ENCODE measurements at places on chromosomes 16 and 17.

DNA sequence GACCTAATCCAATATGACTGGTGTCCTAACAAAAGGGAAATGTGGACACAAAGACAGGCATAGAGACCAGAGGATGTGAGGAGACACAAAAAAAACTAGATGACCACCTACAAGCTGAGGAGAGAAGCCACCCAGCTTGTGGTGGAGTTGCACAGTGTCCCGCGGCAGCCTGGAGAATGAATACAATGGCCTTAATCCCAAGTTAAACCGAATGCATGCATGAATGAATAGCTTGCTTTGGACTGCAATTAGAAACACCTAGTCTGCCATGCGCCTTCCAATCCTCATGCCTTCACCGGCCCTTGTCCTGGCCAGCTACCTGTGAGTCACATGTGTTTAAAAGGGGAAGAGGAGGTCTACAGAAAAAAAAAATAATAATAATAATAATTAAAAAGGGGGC is 72.0 kb downstream of the CNGB1 start:
- no peak for DNase-seq

- peak; percentile 57 for DNase-seq
Measured at GRCh38 chr17:78130437-78131101, at the start of gene TMC8. Gene TMC8 (plus strand): TSS chr17:78130771. CDS start chr17:78131589, 818 bp downstream.

DNA sequence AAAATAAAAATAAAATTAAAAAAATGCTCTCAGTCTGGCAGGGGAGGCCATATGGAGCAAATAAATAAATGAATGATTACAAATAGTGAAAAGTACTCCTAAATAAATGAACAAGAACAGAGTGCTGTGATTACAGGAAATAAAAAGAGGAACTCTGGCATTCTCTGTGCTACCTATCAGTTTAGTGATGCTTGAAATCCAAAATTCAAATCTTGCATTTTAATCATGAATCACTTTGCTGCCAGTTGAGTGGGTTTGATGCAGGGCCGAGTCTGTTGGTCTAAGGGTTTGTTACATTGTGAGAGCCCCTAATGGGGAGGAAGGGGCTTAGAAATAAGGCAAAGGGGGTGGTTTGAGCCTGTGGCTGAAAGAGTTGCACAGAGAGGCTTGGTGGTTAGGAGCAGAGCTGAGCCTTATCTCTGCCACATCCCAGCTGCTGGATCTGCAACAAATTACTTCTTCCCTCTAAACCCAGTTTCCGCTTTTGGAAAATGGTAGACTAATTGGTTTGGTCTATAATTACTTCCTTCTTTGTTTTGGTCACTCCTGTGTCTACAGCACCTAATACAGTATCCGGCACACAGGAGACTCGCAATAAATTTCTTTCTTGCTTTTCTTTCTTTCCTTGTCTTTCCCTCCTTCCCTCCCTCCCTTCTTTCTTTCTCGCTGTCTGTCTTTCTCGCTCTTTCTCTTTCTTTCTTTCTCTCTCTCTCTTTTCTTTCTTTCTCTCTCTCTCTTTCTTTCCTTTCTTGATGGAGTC is 6.3 kb upstream of the ABCC1 start:
- peak; percentile 33 for DNase-seq

DNA sequence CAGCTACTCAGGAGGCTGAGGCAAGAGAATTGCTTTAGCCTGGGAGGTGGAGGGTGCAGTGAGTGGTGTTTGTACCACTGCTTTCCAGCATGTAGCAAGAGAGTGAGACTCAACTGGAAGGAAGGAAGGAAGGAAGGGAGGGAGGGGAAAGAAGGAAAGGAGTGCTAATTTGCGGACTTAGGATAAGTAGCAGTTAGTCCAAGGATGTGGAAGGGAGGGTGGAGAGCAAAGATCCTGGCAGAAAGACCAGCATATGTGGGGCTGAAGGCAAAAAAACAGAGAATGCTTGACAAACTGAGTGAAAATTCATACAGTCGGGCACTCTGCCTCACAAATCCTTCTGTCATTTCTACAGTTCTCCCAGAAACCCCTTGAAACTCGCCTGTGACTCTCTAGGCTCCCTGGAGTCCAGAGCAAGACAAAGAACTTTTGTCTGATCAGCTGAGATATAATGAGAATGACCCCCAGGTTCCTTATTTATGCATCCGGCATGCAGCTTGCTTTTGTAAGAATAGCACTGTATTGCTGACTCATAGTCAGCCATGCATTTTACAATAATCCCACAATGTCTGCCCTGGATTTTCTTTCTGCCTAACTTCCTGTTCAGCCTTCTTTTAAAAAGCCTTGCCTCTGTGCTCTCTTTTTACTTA is 31.5 kb downstream of the CDK5RAP3 start:
- DNase-seq = peak; percentile 96

GRCh38 chr17:3982113-3982512 is 17.9 kb upstream of the ATP2A3 start:
- DNase-seq = no peak

DNA sequence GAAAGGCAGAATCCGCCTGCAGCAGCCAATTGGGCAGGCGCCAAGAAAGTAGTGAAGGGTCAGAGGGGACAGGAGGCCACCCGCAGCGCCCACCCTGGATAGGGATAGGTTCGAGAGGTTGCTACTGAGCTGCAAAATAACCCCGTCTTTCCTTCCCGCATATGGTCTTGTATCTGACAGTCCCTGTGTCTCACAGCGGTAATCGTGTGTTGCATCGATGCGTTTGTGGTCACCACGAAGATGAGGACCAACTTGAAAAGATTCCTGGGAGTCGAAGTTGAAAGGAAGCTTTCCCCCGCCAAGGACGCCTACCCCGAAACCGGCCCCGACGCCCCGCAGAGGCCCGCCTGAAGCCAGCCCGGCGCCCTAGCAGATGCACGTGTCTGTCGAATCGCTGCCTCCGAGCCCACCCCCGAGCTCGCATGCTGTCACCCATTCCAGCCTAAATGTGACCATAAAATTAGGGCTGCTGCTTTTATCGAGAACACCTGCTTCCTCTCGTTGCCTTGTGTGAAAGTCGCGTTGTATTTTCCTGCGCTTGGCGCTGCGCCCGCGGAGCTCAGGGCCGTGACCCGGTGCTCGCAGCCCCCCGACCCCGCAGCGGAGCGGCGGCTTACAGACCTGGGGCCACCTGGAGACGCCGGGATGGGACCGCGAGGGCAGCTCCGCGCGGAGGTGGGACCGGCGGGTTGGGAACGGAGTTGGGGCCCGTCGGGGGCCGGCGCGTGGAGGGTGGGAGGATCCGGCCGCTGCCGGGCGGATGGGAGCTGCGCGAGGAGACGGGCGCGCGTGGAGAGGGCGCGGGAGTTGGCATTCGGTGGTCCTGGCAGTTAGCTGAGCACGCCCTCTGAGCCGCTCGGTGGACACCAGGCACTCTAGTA is at the start of gene CMTM2:
Gene CMTM2 (plus strand): TSS at position 813 of the 881 bp plus-strand sequence. CDS start 145 bp downstream, outside the sequence.
- DNase-seq = no peak

- DNase-seq = no peak
Measured at GRCh38 chr16:78198288-78198687, 98.8 kb downstream of the WWOX start.

GRCh38 chr17:80774643-80775281 is 216.9 kb upstream of the CHMP6 start:
- DNase-seq = no peak

GRCh38 chr16:55017321-55017720 is 86.7 kb downstream of the IRX5 start:
- no peak for DNase-seq

- peak; percentile 21 for DNase-seq
Measured at GRCh38 chr17:49361129-49361901, 735 bp downstream of the ZNF652 start.

- no peak for DNase-seq
Measured at GRCh38 chr17:64245218-64246145, 17.6 kb downstream of the TEX2 start.

- DNase-seq = peak; percentile 50
Measured at GRCh38 chr16:85612191-85612800, 826 bp upstream of the GSE1 start.

DNA sequence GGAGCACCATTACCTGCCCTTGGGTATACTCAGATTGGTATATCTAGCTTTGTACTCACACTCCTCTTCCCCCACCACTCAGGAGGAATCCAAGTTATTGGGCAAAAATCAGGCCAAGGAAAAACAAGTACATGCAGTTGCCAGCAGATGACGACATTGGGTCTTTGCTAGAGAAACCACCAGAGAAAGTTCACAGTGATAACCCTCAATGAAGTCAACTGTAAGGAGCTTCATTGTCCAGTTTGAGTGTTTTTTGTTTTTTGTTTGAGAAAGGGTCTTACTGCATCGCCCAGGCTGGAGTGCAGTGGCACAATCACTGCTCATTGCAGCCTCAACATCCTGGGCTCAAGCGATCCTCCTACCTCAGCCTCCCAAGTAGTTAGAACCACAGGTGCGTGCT is 34.6 kb upstream of the TOX3 start:
- DNase-seq = no peak

GRCh38 chr17:48878920-48879898 is 13.4 kb upstream of the ATP5MC1 start:
- peak; percentile 65 for DNase-seq

DNA sequence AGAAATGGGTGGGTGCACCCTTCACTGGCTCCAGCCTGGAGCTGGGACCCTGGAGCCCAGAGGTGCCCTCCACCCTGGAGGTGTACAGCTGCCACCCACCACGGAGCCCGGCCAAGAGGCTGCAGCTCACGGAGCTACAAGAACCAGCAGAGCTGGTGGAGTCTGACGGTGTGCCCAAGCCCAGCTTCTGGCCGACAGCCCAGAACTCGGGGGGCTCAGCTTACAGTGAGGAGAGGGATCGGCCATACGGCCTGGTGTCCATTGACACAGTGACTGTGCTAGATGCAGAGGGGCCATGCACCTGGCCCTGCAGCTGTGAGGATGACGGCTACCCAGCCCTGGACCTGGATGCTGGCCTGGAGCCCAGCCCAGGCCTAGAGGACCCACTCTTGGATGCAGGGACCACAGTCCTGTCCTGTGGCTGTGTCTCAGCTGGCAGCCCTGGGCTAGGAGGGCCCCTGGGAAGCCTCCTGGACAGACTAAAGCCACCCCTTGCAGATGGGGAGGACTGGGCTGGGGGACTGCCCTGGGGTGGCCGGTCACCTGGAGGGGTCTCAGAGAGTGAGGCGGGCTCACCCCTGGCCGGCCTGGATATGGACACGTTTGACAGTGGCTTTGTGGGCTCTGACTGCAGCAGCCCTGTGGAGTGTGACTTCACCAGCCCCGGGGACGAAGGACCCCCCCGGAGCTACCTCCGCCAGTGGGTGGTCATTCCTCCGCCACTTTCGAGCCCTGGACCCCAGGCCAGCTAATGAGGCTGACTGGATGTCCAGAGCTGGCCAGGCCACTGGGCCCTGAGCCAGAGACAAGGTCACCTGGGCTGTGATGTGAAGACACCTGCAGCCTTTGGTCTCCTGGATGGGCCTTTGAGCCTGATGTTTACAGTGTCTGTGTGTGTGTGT is 46.8 kb downstream of the IL21R start:
- DNase-seq = no peak

- no peak for DNase-seq
Measured at GRCh38 chr16:69830534-69831211, 68.5 kb downstream of the WWP2 start.

DNA sequence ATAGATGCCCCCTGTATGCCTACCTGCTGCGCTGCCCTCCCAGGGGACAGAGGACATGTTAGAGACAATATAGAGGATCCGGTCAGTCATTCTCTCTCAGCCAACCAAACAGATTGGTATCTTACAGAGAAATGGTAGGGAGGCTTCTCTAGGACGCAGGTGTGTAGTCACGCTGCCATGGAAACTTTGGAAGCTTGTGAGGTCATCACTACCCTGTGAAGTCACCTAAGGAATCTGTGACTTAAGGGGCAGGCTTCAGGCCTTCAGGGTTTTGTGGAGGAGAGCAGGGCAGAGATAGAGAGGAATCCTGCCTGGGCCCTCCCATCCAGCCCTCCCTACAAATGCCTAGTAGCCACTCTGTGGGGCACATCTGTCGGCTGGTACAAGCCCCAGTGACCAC is at the start of gene DPEP2NB:
Gene DPEP2NB (minus strand): TSS at position 231 of the 400 bp plus-strand sequence. CDS start 141 bp downstream, at position 90.
- DNase-seq = no peak

DNA sequence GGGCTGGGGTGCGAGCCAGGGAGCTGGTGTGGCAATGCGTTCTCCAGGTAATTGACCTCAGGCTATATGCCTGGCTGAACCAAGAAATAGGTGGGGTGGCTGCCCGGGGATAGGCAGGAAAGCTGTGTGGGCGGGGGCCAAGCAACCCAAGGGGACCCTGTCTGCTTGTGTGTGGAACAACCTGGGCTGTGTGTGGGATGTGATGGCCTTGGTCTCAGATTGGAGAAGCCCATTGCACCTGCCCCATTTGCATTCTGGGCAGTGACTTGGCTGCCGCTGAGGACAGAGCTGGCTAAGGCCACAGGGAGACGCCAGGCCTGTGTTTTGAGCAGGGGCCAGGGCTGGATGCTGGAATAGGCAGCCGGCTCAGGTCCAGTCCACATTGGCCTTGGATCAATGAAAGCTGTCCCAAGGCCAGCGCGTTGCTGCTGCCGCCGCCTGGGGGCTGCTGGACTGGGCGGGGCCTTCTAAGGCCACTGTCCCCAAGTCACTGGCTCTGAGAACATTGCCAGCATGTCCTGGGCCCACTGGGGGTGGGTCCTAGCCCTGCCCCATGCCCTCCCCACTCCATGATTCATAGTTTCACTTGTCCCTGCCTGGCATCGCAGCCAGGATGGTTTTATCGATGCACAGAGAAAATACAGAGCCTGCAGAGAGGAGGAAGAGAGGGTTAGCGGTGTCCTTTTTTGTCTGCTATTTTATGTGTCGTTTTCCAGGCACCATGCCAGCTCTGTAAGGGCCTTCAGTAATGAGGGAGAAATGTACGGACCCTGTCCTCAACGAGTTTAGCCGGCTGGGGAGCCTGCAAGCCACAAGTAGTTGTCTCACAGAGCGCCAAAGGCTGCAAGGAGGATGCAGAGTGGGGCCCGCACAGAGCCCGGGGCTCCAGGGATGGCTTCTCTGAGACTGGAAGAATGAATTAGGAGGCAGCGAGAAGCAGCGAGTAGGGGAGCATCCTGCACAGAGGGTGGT is 43.9 kb downstream of the NKD1 start:
- DNase-seq = no peak

GRCh38 chr17:63426917-63427308 is 19.2 kb downstream of the CYB561 start:
- no peak for DNase-seq

GRCh38 chr17:41519501-41520224 is 973 bp upstream of the KRT15 start:
- no peak for DNase-seq

GRCh38 chr16:82643136-82643535 is 16.4 kb downstream of the CDH13 start:
- DNase-seq = no peak

DNA sequence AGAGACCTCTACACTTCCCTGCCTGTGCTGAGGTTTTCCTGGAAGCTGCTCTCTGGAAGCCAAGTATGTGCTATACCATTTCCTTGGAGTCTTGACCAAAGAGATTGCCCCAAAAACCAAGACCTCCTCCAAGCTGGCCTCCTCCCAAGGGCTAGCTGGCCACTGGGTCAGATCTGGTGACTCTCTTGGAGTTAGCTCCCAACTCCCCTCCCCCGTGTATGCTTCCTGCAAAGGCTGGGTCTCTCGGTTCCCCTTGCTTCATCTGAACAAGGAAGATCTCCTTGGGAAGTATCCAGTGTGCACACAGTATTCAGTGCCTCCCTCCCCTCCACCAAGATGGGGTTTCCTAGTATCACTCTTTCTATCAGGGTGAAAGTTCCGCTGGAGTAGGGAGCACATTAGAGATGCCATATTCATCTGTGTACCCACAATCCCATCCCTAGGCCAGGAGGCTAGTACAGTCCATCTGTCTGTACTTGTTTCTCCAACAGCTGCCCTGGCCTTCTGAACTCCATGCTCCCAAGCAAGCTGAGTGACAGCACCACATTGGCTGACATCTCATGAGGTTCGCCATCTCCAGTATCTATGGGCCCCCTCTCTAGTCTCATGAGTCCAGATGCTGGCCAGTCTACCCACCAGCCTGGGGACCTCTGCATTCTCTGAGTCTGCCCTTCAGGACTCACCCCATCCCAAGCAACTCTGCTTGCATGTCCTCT is 3.2 kb downstream of the GAS7 start:
- no peak for DNase-seq
